ENCODE measurements at places on chromosomes 11 and 22. TPM values are rescaled to one million over a fixed set of nuclear protein-coding genes. Genes with fewer than 3 reads are reported as not detected.
A peak's percentile ranks its signal among the peaks of the same experiment; 100 is the strongest.

DNA sequence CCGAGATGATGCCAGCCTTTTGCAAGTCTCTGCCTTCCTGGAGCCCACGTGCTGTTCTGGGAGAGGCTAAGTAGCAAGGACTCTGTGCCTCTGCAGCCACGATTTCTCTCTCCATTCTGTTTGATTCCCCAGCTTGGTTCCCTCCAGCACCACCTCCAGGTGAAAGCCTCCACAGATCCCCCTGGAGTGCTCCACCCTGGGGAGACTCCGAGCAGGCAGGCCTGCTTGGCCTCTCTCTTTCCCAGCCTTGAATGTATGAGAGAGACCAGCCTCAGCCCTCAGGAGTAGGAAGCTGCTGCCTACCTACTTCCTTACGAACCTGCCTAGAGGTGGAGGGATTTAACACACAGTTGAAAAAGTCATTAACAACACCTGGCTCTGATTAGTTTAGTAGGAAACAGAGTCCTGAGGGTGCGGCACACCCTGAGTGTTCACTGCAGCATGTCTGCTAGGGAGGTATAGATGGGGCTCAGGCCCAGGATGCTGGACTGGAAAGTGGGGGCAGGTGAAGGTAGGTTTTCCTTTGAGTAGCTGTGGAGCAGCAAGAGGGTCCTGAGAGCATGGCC is 22.5 kb downstream of the TMPRSS5 start:
- no peak for DNase-seq
- H3K27ac ChIP-seq, result no peak overlapping the region
- H3K4me1 ChIP-seq, result no peaks in the 10 kb centered on the region
- H3K4me3 ChIP-seq, result no peak overlapping the region
- H3K27me3 ChIP-seq, result no peaks in the 10 kb centered on the region
- no peaks in the 10 kb centered on the region for H3K36me3 ChIP-seq

GRCh38 chr11:8757533-8757932 is 74.9 kb downstream of the RPL27A start:
- peaks cover 45% of the 10 kb centered on the region for H3K4me1 ChIP-seq
- H3K27me3 ChIP-seq, result no peaks in the 10 kb centered on the region
- no peaks in the 10 kb centered on the region for H3K36me3 ChIP-seq
- peak overlapping the region; percentile 66 for H3K27ac ChIP-seq
- no peak for DNase-seq

- no peak overlapping the region for H3K27ac ChIP-seq
- no peak for DNase-seq
- H3K4me3 ChIP-seq, result no peak overlapping the region
- H3K36me3 ChIP-seq, result no peaks in the 10 kb centered on the region
- peaks cover 12% of the 10 kb centered on the region for H3K27me3 ChIP-seq
Observed at GRCh38 chr22:49302150-49302460, 525.6 kb downstream of the BRD1 start.

GRCh38 chr11:61848631-61849030 is 20.5 kb downstream of the FADS2 start:
- no peak for DNase-seq
- H3K36me3 ChIP-seq, result no peaks in the 10 kb centered on the region
- H3K27ac ChIP-seq, result no peak overlapping the region
- H3K27me3 ChIP-seq, result no peaks in the 10 kb centered on the region

DNA sequence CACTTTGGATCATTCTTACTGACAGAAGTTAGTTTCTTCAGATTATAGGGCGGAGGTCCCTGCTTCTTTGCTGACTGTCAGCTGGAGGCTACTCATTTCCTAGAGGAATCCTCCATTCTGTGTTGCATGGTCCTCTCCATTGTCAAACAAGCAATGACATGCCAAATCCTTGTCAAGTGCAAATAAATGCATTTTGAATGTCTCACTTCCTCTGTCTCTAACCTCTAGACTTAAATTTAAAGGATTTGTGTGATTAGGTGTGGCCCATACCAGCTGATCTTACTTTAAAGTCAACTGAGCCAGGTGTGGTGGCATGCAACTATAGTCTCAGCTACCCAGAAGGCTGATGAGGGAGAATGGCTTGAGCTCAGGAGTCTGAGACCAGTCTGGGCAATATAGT is 458.4 kb upstream of the CCDC179 start:
- no peak overlapping the region for H3K27ac ChIP-seq
- no peaks in the 10 kb centered on the region for H3K4me1 ChIP-seq
- no peaks in the 10 kb centered on the region for H3K27me3 ChIP-seq
- H3K4me3 ChIP-seq, result no peak overlapping the region

GRCh38 chr11:95338430-95338991 is 107.5 kb upstream of the SESN3 start:
- H3K36me3 ChIP-seq, result no peaks in the 10 kb centered on the region
- H3K4me1 ChIP-seq, result peaks cover 27% of the 10 kb centered on the region

DNA sequence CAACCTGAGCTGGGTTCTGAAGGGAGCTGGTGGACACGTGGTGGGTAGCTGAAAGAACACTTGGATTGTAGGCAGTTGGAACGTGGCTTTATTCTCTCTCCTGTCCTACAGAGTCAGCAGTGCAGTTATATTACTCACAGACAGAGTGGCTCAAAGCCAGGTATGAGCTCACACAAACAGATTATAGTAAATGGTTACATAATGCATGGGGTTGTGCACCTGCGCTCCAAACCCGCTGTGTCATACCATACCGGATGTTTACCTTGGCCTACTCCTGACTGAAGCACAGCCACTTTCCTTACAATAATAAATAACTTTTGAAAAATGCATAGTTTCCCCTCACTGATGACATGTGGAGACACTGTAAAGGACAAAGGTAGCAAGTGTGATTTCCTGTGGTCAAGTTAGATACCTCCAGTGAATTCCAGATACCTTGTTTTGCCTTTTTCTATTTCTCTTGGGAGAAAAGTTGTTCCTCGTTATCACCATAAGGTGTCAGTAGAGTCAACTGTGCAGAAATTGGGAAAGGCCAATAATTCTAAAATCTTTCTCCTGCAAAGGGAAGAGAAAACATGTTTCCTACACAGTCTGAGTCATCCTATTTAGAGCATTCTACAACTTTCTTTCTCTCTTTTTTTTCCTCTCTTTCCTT is 13.5 kb downstream of the MS4A6A start:
- no peaks in the 10 kb centered on the region for H3K36me3 ChIP-seq
- H3K27me3 ChIP-seq, result no peaks in the 10 kb centered on the region
- H3K27ac ChIP-seq, result no peak overlapping the region
- no peak for DNase-seq

DNA sequence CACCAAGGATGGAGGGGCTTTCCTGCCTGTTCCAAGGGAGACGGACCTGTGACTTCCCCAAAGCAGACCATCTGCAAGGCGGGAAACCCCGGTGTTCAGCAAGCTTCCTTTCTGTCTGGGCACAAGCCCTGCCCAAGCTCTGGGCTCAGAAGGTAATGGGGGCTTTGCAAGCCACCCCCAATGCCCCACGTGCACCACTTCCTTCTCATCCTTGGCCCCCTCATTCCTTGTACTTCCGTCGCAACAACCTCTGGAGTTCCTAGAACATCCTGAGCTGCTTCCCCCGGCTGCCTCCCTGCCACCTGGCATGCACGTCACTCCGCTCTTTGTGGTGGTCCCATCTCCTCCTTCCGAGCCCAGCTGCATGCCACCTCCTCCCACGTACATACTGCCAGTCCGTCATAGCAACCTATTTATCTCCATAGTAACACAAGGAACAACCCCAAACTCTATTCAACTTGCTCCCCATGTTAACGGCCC is 3.9 kb downstream of the MYEOV start:
- DNase-seq, result no peak
- no peaks in the 10 kb centered on the region for H3K27me3 ChIP-seq
- peaks cover 20% of the 10 kb centered on the region for H3K4me1 ChIP-seq
- peak overlapping the region; percentile 45 for H3K4me3 ChIP-seq

DNA sequence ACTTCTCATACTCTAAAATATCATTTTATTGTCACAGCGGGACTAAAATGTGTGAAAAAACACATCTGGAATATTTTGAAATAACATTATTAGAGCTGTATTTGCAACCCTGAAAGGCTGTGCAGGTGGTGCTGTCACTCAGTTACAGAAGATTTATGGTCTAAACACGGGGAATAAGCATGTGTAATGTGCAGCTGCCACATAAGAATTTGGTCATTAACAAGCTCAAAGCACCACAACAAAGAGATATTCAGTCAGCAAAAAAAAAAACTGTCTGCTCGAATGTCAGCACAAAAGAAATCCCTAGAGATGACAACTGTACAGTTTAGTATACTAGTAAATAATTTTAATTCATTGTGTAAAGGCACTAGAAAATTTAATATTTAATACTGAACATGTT is 31.3 kb downstream of the TMEM123 start:
- H3K36me3 ChIP-seq, result no peaks in the 10 kb centered on the region
- H3K27me3 ChIP-seq, result no peaks in the 10 kb centered on the region

DNA sequence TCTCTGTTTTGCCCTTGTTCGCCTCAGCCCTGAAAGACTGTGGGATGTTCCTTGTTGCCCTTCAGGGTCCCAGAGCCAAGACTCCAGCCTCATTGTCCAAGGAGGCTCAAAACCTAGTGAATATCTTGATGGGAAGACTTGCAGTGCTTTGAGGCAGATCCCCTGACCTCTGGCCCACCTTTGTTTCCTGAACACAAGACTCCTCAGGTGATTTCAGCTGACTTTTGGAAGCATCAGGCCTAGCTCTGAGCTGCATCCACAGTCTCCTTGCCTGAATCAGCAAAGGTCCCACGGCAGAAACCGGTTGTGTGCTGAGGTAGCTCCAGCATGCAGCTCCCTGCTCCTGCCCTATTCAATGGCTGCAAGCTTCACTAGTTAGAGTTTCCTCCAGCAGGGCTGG is 159.3 kb upstream of the B3GAT1 start:
- H3K27me3 ChIP-seq, result peaks cover 1% of the 10 kb centered on the region
- H3K4me1 ChIP-seq, result no peaks in the 10 kb centered on the region
- no peak overlapping the region for H3K27ac ChIP-seq
- H3K4me3 ChIP-seq, result no peak overlapping the region
- H3K36me3 ChIP-seq, result no peaks in the 10 kb centered on the region

- no peak overlapping the region for H3K27ac ChIP-seq
- H3K27me3 ChIP-seq, result no peaks in the 10 kb centered on the region
- no peak overlapping the region for H3K4me3 ChIP-seq
- DNase-seq, result no peak
- no peaks in the 10 kb centered on the region for H3K4me1 ChIP-seq
- H3K36me3 ChIP-seq, result no peaks in the 10 kb centered on the region
Observed at GRCh38 chr11:7272373-7272772, 20.7 kb downstream of the SYT9 start.

DNA sequence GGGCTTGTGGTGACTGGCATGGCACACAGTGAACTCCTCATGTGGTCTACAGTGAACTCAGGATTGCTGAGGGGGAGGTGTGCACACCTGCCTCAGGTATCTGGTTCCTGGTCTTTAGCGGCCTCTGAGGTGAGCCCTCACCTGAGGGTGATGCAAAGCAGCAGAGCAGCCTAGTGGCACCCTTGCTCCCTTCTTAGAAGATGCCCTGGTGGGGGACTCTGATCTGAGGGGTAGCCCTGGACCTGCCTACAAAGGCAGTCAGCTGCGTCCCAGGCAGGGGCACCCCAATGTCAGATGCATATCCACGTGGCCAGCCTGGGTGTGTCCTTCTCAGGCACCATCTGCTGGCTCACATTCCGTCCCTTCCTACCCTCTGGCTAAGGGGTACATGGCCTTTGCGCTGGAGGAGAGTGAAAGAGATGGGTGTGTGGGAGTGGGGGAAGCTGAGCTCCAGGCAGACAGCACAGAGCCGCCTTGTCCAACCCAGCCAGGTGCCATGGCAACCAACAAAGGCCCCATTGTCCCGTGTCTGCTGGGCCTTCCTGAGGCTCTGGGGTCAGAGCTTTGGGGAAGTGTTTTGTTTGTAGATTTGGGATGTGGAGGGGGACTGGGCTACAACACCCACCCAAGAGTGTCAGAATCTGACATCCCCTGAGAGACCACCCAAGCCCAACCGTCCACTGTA is 5.8 kb downstream of the PLEKHB1 start:
- no peaks in the 10 kb centered on the region for H3K27me3 ChIP-seq
- H3K36me3 ChIP-seq, result no peaks in the 10 kb centered on the region
- H3K27ac ChIP-seq, result no peak overlapping the region
- H3K4me1 ChIP-seq, result peaks cover 3% of the 10 kb centered on the region
- no peak for DNase-seq
- no peak overlapping the region for H3K4me3 ChIP-seq

- peak; percentile 94 for DNase-seq
- H3K27me3 ChIP-seq, result no peaks in the 10 kb centered on the region
- H3K36me3 ChIP-seq, result no peaks in the 10 kb centered on the region
- peaks cover 37% of the 10 kb centered on the region for H3K4me1 ChIP-seq
- peak within 1 kb of the TSS; percentile 97 for H3K27ac ChIP-seq
Observed at GRCh38 chr22:19291580-19292457, at the start of gene CLTCL1. Gene CLTCL1, minus strand, starts transcription at chr22:19291719. Its CDS starts 78 bp downstream, at chr22:19291641.

GRCh38 chr11:125192183-125192582 is 27.6 kb downstream of the PKNOX2 start:
- H3K27ac ChIP-seq, result no peak overlapping the region
- no peak overlapping the region for H3K4me3 ChIP-seq
- H3K27me3 ChIP-seq, result no peaks in the 10 kb centered on the region
- no peaks in the 10 kb centered on the region for H3K4me1 ChIP-seq

GRCh38 chr11:96074551-96075310 is 150.8 kb upstream of the MTMR2 start:
- no peak overlapping the region for H3K27ac ChIP-seq
- H3K36me3 ChIP-seq, result no peaks in the 10 kb centered on the region
- H3K27me3 ChIP-seq, result no peaks in the 10 kb centered on the region
- no peak overlapping the region for H3K4me3 ChIP-seq

GRCh38 chr11:134714021-134714656 is 302.1 kb upstream of the B3GAT1 start:
- peaks cover 4% of the 10 kb centered on the region for H3K27me3 ChIP-seq
- DNase-seq, result no peak
- H3K27ac ChIP-seq, result no peak overlapping the region
- no peaks in the 10 kb centered on the region for H3K36me3 ChIP-seq
- no peak overlapping the region for H3K4me3 ChIP-seq

DNA sequence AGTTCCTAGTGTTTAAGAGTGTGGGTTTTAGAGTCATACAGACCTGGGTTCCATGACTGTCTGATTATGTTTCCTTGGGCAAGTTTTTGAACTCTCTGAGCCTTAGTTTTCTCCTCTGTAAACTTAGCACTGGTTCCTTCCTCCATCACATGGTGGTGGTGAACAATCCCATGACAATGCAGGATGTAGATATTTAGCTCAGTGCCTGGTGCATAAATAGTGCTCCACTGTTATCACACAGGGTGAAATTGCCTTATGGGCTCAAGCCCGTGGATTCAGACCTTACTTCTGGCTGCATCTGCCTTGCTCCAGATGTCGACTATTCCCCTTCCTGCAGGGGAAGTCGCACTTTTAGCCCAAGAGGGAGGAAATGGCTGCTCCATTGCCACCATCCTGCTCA is 62.7 kb downstream of the LDLRAD3 start:
- H3K27me3 ChIP-seq, result no peaks in the 10 kb centered on the region
- H3K4me3 ChIP-seq, result no peak overlapping the region
- H3K4me1 ChIP-seq, result peaks cover 28% of the 10 kb centered on the region
- no peak overlapping the region for H3K27ac ChIP-seq
- H3K36me3 ChIP-seq, result no peaks in the 10 kb centered on the region

- peaks cover 7% of the 10 kb centered on the region for H3K36me3 ChIP-seq
- H3K4me1 ChIP-seq, result no peaks in the 10 kb centered on the region
- DNase-seq, result peak; percentile 7
- no peak overlapping the region for H3K4me3 ChIP-seq
- H3K27ac ChIP-seq, result no peak overlapping the region
Observed at GRCh38 chr11:72578566-72578965, 95.7 kb downstream of the PDE2A start.

TSSK2 gene
- total RNA-seq, result not detected

FAT3 gene
- total RNA-seq, result 0.08 TPM

OR6M1 gene
- total RNA-seq, result not detected

GTSE1 gene
- 0.47 TPM for total RNA-seq

PRODH gene
- 15.0 TPM for total RNA-seq

OR8D4 gene
- not detected for total RNA-seq

DEFB131B gene
- total RNA-seq, result not detected

OR4A47 gene
- total RNA-seq, result not detected

RCOR2 gene
- total RNA-seq, result 0.28 TPM

All from psoas muscle (tissue), 8 donors.